ENCODE measurements at places on chromosomes 4 and X.

- no peak for DNase-seq
These were observed 71.5 kb upstream of the EDNRA start for GRCh38 chr4:147409350-147409749.

- no peak for DNase-seq
These were observed 37.6 kb downstream of the ARFIP1 start for GRCh38 chr4:152817331-152817730.

GRCh38 chr4:48851651-48852050, 20.8 kb downstream of the OCIAD1 start:
- peak; percentile 8 for DNase-seq

DNA sequence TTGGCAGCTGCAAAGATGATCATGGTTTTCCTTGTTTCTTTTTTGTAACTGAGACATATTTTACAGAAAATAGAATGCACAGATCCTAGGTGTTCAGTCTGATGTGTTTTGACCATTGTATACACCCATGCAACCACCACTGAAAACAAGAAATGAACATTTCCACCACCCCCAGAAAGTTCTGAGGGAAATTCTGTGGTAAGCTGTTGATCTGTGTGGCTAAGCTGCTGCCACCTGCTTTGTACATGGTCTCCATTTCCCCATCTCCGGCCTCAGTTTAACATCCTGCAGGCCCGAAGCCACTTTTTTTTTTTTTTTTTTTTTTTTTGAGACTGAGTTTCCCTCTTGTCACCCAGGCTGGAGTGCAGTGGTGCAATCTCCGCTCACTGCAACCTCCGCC, 65.3 kb downstream of the NYX start:
- no peak for DNase-seq

- DNase-seq = no peak
These were observed 110.5 kb downstream of the AR start for GRCh38 chrX:67654301-67654700.

DNA sequence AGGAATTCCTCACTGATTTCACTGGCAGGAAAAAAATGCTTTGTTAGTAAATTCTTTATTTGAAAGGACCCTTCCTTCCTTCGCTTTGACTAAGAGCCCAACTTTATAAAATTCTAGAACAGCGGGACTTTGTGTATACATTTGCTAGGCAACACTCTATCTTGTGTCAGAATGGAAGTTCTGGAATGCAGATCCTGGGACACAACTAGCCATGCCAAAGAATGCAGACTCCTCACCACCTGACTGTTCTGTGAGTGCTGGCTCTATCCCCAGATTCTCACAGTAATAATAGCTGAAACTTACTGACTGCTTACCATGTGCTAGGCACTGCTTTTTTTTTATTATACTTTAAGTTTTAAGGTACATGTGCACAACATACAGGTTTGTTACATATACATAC, 73.3 kb upstream of the ZDHHC15 start:
- DNase-seq = peak; percentile 0

DNA sequence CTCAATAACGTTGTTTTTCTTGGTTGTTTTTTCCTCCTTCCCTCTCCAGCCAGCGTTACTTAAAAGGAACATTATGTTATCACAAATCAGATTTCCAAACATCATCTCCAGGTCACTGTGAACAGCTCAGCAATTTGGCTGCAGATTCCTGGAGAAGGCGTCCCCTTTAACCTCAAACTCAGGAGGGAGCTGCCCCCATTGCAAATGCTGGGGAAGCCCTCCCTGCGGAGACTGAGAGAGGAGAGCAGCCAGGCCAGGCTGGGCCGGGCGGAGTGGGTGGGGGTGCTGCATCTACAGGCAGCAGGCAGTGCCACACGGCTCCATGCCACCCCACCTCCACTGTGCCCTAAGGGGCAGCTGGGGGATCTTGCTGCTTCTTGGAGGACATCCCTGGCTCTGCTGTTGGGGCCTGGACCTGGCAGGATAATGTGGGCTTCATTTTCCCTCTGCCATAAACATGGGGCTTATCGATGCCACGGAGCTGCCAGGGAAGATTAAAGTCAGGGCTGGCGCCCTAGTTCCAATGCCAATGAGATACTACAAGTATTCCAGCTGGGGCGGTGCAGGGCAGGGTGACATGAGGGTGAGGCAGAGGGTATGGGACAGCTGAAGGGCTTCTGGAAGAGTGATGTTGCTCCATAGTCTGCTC, 148.8 kb downstream of the PJA1 start:
- no peak for DNase-seq

DNA sequence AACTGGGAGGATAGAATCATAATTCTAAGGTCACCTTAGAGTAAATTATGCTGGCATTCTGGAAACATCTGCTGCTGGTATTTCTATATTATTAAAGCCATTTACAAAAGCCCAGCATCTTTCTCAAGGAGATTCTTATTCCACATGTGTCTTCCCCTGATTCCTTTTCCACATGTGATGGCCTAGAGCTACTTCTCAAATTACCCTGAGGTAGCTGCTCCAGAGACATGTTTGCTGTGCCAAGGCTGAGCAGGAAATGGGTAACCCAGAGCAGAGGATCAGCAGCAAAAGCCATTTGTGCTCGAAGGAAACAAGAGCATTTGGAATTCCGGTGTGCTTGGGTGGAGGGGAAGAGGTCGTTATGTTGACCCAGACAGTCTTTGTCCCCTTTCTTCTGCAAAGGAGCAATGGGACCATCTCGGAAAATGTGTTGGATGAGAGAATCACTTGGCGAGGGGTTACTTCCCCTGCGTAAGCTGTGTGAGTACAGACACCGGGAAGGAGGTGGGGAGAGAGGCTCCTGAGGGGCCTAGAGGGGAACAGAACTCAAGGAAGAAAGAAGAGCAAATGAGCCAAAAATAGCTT, 24.6 kb downstream of the TSC22D3 start:
- DNase-seq = no peak

GRCh38 chrX:151516538-151517187, 46.8 kb upstream of the PASD1 start:
- DNase-seq = no peak

- no peak for DNase-seq
These were observed 240.3 kb upstream of the SFRP2 start for GRCh38 chr4:154029171-154029570.

DNA sequence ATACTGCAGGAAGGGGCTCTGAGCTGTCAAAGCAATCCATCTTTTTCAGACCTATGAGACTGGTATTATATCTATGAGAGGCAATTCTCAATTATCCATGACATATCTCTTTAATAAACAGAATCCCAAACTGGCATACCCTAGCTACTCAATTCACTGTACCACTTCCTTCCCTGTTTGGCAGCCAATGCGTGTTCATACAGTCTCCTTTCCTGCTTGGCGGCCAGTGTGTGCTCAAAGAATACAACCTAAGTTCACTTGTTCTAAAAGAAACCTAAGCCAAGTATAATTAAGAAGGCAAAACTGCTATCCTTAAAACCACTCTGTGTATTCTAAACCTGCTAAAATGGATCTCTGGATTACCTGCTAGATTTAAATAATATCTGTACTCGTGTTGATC, 38.3 kb downstream of the ARHGEF9 start:
- no peak for DNase-seq

GRCh38 chr4:66160606-66161005, 490.3 kb upstream of the EPHA5 start:
- DNase-seq = peak; percentile 57

Measured in fibroblast of skin of back (primary cell).